ENCODE measurements at places on chromosomes 13 and 19.

- no peak for DNase-seq
Measured at GRCh38 chr19:28726533-28727479, 486.1 kb downstream of the UQCRFS1 start.

DNA sequence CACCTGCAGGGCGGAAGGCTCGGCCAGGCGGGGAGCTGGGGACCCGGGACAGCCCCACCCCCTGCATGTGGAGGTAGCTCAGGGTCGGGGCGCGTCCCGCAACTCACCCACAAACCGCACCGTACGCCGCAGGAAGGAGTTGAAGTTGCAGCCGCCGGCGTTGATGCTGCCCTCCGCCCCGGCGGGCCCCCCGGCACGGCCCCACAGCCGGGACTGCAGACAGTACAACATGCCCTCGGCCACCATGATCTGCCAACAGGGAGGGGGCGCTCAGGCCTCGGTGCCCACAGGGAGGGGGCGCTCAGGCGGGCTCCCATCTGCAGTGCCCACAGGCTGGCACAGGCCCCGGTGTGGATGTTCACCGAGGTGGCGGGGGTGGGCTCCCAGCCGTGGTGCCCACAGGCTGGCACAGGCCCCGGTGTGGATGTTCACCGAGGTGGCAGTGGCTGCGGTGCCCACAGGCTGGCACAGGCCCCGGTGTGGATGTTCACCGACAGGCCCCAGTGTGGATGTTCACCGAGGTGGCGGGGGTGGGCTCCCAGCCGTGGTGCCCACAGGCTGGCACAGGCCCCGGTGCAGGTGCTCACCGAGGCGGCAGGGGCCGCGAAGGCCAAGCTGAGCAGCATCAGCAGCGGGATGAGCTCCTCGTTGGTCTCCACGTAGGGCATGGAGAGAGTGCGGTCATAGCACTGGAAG is 6.5 kb downstream of the PLPPR3 start:
- DNase-seq = no peak

DNA sequence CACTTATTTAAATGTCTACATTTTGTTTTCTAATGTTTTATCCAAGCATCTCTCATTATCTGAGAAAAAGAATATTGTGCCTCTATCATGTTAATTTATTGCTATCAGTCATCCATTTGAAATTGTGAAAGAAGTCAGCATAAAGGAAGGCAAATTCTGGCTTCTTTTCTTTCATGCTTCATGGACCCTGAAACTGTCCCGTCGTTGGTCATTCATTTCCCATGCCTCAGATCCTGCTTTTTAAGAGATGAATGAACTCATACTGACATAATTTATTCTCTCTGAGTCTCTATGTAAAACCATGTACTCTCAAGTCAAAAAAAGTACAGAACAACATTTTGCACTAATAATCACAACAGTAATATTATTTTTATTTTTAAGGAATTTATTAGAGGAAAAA is 2512.0 kb downstream of the PCDH9 start:
- no peak for DNase-seq

- DNase-seq = peak; percentile 81
Measured at GRCh38 chr19:55516878-55517620, 19.9 kb downstream of the SBK2 start.

DNA sequence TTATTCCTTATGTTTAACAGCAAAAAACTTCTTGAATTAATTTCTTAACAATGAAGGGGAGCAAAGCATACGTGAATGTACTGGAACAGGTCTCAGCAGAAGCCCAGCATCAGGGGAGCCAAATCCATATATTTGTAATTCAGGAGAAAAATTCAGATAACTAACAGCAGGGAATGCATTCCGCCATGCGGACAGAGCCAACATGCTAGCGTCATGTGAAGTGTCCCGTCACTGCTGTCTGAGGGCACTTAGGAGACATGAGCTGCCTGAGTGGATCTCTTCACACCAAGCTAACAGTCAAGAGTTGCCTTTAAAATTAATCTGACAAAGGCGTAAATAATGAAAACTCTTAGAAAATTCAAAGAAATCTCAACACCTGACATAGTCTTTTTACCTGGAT is 6.4 kb downstream of the AMER2 start:
- no peak for DNase-seq

GRCh38 chr19:31444931-31445330 is 95.7 kb upstream of the TSHZ3 start:
- no peak for DNase-seq

- DNase-seq = no peak
Measured at GRCh38 chr19:46639358-46640182, 3.6 kb upstream of the GNG8 start.

GRCh38 chr19:43674596-43674995 is 4.6 kb upstream of the PLAUR start:
- DNase-seq = no peak

DNA sequence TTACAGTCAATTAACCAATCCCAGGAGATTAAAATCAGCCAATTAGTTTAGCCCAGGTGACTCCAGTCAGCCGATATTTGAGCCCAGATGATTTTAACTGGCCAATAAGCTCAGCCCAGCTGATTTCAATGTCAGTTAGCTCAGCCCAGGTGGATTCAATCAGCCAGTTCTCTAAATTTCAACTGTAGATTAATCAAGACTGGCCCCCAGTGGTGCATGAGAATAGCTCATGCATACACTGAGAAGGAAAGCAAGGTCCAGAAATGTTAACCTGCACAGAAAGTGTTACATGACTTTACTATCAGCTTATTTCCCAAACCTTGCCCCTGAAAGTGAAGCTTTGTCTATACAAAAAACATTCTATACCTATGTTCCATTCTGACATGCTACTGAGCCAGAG is 55.4 kb upstream of the ZNF724 start:
- DNase-seq = no peak

DNA sequence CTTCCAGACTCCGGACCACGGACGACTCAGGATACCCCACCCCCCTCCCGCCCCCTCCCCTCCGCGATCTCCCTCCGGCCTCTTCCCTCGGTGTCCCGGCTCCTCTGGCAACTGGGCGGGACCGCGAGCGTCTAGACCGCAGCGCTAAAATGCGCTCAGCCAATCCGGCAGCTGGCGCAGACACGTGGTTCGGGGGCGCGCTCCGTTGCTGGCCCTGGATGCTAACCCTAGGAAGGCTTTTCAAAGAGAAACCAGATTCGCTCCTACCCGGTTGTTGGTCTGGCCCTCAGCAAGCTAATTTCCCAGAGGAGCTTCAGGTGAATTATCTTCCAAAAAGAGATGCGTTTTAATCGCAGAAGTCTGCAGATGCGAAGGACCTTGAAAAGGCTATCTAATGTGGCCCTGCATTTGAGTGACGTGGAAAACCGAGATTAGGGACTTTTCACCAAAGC is at the start of gene DZIP1:
Gene DZIP1 (minus strand): TSS at position 106 of the 452 bp plus-strand sequence. CDS start 2,677 bp downstream, outside the sequence.
- DNase-seq = peak; percentile 90

GRCh38 chr19:17041976-17042375 is 15.4 kb upstream of the CPAMD8 start:
- DNase-seq = no peak

- peak; percentile 53 for DNase-seq
Measured at GRCh38 chr19:50214699-50215543, 11.5 kb downstream of the MYH14 start.

GRCh38 chr13:93552596-93552995 is 326.0 kb downstream of the GPC6 start:
- peak; percentile 51 for DNase-seq

- no peak for DNase-seq
Measured at GRCh38 chr19:48148576-48148975, 21.6 kb downstream of the LIG1 start.

DNA sequence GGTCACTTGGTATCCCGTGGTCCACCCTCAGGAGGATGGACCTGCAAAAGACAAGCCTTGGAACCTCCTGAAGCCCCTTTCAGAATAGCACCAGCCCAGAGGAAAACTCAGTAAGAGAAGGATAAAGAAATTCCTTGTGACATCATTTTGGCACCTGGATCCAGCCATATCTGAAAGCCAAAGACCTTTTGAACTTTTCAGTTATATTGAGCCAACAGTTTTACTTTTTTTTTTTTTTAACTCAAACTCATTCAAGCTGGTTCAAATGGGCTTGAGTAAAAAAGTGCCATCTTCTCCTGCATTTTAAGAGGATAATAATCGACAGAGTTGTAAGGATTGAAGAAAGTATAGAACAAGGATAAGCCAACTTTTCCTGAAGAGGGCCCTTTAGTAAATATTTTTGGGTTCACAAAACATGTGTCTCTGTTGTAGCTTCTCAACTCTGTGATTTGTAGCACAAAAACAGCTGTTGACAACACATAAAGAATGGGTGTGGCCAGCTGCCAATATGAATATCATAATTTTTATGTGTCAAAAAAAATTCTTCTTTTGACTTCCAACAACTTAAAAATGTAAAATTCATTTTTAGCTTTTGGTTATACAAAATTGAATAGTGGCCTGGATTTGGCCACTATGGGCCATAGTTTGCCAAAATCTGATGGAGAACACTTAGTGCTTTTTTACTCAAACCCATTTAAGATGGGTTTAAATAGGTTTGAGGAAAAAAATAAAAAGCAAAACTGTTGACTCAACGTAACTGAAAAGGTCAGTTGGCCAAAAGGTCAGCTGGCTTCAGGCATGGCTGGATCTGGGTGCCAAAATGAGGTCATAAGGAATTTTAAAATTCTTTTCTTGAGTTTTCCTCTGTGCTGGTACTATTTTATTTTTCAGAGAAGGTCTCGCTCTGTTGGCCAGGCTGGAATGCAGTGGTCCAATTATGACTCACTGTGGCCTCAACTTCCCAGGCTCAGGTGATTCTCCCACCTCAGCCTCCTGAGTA is 50.7 kb downstream of the ACSBG2 start:
- no peak for DNase-seq

DNA sequence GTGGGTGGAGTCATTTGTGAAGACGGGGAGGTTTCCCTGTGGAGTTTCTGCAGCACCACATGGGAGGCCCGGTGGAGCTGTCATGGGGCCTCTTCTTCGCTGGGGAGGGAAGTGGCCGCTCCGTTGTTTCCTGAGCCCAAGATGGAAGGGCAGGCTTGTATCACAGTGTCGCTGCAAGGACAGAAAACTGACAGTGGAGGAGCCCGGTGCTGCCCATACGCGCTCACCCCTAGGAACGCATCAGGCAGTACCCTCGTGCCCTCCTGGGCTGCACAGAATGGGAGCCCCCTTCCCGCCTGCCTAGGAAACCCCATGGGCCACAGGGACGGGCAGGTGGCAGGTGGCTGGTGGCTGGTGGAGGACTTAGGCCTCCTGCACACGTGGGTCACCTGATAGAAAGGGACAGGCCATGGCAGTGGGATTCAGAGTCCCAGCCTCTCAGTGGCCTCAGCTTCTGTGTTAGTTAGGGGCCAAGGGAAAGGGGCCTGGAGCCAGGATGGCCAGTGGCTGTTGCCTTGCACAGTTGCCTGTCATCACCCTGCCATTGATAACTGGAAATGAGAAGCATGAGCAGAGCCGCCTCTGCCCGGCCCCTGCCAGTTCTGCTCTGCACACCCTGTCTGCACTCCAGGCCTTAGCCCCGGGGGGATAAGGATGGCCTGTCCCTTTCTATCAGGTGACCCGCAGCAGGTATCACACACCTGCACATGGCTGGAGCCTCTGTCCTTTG is 7.6 kb downstream of the COL4A2 start:
- DNase-seq = no peak

- DNase-seq = no peak
Measured at GRCh38 chr13:35923347-35923746, 207.8 kb downstream of the DCLK1 start.

DNA sequence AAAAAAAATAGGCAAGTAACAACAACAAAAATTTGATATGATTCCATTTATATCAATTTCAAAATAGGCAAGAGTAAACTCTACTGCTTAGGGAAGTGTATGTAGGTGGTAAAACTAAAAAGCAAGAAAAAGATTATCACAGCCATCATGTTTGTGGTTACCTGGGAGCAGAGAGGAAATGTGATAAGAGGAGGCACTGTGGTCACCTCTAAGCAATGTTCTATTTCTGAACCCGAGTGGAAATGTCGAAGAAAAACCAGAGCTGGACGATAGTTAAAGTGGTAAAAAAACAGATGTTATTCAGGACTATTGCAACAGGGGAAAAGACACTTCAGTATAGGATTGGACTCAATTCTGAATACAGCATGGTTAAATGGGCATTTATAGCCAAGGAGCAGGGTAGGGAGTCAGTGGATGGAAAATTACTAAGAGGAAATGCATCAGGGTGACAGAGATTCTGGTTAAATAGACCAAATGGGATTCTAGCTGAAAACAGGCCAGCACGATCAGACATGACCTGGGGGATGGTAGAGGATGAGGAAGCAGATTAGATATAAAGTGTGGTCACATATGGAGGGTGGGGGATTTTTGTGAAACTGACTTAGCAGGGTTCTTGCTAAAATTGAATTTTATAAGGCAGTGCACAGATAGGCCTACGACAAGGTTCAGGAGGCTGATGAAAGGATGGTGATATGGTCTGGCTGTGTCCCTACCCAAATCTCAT is 6.0 kb upstream of the TEX30 start:
- no peak for DNase-seq

GRCh38 chr19:3213159-3213558 is 11.3 kb upstream of the CELF5 start:
- no peak for DNase-seq

DNA sequence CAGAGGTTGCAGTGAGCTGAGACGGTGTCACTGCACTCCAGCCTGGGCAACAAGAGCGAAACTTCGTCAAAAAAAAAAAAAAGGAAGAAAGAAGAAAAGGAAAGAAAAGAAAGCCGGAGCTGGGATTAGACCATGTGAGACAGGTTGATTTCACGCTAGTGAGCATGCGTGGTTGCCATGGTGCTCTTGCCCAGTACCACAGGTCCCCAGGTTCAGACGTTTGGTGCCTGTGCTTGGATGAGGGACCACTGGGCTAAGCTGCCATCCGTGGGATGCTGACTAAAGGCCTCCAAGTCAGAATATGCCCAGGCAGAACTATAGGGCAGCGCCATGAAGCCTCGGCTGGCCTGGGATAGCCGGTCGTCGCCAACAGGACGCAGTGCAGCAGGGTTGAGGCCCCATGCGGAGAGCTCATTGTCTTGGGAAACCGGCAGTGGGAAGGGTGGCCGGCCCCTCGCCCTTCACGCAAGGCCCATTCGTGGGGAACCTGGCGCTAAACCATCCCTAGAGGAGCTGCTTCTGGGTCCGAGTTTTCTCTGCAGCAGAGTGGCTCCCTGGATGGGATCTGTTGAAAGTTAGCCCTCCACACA is 7.2 kb upstream of the TEX101 start:
- DNase-seq = no peak

DNA sequence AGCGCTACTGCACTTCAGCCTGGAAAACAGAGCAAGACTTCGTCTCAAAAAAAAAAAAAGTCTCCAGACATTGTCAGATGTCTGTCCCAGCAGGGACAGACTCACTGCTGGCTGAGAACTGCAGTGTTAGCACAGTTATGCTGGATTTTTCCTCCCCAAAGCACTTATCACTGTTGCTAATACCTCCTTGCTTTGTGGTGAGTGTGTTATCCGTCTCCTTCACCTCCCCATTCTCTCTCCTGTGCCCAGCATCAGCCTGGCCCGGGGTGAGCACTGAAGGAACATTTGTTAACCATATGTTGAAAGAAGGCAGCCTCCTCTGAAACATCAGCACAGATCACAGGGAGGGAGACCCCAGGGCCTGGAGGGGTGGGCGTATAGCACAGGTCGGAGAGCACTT is 11.3 kb downstream of the MYO9B start:
- DNase-seq = no peak

GRCh38 chr13:23985060-23985459 is 87.8 kb upstream of the C1QTNF9B start:
- DNase-seq = no peak

GRCh38 chr19:46115396-46116106 is 8.9 kb downstream of the IGFL3 start:
- DNase-seq = no peak

GRCh38 chr13:109494925-109495369 is 291.4 kb downstream of the IRS2 start:
- DNase-seq = no peak
